AML-193 (cell line): ENCODE measurements at places on chromosomes 6 and 20.

- DNase-seq, result no peak
Measured at GRCh38 chr20:12660918-12661317, 347.9 kb upstream of the SPTLC3 start.

DNA sequence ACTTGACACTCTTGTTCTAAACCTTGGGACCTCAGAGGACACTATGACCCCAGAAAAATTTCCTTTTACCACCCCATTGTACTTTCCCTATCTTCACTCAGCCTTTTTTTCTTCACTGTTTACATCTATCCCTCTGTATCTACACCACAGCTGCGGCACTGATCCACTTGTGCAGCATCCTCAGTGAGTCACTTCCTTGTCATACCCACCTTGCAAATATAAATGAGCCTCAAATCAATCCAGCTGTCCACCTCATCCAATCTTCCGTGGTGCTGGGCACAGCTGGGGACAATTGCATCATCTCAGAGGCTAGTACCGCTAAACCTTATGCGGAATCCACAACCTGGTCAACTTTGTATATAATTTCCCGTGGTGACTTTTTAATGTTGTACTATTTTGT lies 710.5 kb downstream of the QKI start:
- DNase-seq, result no peak

DNA sequence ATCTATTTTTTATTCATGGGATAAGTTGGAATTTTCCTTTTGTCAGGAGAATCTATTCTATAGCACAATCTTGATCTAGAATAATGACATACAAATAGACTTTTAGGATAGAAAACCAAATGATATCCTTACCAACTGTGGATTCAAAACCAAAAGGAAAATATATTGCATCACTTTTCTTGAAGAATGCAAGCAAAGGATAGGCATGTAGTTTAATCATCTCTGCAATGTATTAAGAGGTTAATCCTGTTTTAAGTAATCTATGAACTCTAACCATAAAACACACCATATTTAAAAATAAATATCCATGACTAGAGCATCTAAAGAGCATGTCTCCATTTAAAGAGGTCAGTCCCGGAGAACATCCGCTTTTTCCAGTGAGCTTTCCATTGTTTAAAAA lies 106.7 kb upstream of the CNKSR3 start:
- DNase-seq, result no peak

- DNase-seq, result no peak
Measured at GRCh38 chr6:143746202-143747119, 68.7 kb downstream of the PHACTR2 start.

- no peak for DNase-seq
Measured at GRCh38 chr6:163963205-163964120, 548.9 kb downstream of the QKI start.

- no peak for DNase-seq
Measured at GRCh38 chr6:71544028-71544427, 255.4 kb downstream of the OGFRL1 start.

DNA sequence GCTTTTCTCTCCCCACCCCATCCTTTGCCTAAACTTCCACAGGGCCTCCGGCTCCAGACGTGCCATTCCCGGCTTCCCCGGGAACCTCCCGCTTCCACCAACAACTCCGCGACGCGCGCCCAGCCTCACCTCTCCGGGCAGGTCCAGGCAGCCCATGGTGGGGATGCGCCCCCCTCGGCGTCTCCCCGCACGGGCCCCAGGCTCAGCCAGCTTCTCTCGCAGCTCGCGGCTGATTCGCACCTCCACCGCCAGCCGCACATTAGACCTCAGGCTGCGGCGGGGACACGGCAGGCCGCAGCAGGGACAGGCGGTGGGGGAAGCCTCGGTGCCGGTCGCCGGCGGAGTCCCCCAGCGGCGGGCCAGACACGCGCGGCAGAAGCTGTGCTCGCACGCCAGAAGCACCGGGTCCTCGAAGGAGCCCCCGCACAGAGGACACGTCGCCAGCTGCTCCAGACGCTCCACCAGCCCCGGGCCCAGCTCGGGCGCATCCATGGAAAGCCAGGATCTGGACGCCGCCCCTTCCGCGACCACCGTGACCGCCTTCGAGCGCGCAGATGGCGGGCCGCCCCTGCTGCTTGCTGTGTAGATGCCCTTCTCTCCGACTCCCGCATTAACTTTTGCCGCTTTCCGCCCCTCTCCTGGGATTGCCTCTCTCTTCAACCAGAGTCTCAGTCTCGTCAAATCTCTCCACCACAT lies at the start of gene RNF39:
Gene RNF39 (minus strand): TSS at position 676 of the 696 bp plus-strand sequence. CDS start 184 bp downstream, at position 492.
- no peak for DNase-seq

- no peak for DNase-seq
Measured at GRCh38 chr6:165181951-165182414, 127.4 kb downstream of the C6orf118 start.

DNA sequence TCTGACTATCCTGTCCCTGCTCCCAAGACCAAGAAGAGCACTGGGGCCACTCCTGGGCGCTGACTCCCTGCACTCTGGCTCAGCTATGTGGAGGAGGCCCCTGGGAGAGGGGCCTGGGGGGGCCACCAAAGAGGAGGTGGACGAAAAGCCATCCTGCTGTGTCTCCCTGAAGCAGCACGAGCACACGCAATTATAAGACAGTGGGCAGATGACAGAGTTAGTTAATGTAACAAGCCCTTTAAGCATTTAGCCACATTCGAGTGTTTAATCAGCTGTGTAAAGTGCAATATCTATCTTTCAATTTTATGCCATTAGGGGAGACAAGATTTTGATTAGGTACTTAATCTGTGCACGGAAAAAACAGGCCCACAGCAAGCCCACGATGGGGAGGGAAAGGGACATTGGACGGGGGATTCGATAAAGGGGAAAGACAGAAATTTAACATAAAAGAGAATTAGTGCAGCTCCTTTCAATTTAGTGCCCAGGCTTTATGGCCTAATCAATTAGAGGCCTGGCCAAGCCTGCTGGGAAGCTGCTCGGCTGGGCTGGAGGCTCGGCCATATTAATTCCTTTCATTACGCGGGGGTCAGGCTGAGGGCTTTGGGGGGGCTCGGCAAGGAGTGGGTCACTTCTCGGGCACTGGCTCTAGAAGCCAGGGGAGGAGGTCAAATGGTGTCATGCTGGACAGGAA lies 286.2 kb downstream of the DHX35 start:
- DNase-seq, result no peak

DNA sequence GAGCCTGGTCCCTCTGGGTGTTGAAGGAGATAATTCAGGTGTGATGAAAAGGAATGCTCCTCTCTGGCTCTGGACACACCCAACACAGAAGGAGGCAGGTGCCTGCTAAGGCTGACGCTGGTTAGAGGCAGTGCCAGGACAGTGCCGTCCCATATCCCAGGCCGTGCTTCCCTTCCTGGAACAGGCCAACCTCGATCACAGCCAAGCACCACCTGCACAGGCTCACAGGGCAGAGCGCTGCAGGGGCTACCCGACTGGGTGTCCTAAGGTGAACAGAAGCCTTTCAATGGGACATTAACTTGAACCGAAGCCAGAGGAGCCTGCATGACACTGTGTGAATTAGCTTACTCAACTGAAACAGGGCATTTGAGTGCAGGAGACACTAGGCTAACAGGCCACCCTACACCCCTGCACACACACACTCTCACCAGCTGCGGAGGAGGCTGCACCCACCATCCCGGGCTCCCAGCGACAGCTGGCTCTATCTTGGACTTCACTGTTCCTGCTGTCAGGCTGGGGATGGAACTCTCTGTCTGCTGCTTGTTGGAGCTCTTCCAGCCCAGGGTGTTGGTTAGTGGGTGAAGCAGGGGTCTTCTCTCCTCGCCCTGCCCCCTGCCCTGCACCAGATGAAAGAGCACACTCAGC lies 347.2 kb downstream of the TAF4 start:
- no peak for DNase-seq

- DNase-seq, result no peak
Measured at GRCh38 chr20:46572153-46572552, 21.7 kb upstream of the OCSTAMP start.

DNA sequence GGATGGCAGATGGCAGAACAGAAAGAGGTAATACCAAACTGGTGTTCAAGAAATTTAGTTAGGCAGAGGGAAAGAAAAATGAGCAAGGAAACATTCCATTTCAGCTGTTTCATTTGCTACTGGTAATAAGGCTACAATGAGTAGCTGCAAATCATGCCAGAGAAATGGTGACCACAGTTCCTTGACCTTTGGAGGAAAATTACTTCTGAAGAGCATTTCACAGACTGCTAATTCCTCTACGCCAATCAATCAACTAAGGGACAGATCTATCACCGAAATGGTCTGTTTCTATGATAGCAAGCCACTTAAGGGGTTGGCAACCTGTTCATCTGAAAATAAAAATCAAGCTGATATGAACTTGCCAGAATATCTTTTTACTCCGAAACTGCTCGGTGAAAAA lies 119.5 kb downstream of the PTPRK start:
- DNase-seq, result no peak

GRCh38 chr6:139594333-139594965 lies 220.0 kb upstream of the CITED2 start:
- DNase-seq, result no peak

GRCh38 chr20:24949756-24950127 lies 673 bp downstream of the CST7 start:
- DNase-seq, result peak; percentile 31

GRCh38 chr20:44171775-44172571 lies 15.0 kb downstream of the JPH2 start:
- DNase-seq, result no peak

GRCh38 chr6:69974193-69974592 lies 107.8 kb downstream of the COL19A1 start:
- no peak for DNase-seq

DNA sequence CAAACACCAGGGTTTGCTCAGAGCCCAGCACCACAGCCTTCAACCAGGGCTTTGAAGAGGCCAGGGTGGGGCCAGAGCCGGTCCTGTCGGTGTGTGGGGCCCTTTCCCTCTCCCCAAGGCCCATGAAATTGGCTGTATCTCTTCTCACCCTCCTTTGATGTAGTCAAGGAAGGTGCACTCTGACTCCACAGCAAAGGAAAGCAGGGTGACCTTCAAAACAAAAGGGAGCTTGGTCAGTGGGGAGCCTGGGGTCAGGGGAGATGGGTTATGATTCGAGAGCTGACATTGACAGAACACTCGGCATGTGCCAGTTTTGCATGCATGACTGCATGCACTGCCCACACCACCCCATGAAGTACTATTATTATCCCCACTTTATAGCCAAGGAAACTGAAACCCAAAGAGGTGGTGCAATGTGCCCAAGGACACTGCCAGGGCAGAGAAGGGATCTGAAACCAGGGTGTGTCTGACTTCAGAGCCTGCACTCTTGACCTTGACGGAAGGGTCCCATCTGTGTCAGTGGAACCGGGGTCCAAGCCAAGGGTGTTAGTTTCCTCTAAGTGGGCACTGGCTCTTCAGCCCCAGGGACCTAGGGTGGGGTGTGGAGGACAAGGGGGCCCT lies 55.4 kb downstream of the RAB44 start:
- no peak for DNase-seq

DNA sequence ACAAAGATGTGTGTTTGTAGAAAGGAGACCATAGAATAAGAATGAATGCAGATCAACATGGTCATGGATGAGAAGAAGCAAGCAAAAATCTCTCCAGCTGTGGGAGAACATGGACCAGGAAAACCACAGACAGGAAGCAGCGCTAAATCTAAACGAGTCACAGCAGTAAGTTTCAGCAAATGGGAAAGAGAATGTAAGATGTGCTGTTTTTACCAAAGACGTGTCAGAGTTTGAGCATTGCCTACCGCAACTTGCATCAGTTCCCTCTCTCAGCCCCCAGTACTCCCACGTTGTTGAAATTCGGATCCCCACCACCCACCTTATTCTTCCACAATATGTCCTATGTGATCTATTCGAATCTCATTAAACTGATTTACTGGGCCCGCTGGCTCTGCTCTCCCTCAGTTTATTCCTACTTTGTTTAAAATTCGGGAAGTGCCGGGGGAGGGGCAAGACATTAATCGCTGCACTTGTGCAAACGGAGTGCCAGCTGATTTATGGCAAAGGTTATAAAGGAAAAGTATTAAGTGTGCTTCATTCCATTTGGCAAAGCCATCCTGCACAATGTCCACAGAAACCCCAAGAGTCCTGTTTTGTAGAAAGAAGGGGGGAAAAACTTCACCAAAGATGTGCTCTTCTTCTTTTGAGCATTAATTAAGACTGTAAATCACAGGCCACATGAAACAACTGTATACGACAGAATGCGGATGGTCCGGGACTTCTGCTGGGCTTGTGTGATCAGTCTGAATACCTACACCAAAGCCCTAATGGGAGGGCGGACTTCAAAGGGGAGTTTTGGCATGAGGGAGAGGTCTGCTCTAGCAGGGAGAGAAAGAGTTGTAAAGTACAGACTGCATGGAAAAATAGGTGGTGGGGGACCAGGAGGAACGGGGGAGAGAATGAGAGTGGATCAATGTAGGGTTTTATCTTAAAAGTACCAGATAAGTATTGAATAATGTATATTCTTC lies 59.1 kb upstream of the PRDM1 start:
- DNase-seq, result no peak

DNA sequence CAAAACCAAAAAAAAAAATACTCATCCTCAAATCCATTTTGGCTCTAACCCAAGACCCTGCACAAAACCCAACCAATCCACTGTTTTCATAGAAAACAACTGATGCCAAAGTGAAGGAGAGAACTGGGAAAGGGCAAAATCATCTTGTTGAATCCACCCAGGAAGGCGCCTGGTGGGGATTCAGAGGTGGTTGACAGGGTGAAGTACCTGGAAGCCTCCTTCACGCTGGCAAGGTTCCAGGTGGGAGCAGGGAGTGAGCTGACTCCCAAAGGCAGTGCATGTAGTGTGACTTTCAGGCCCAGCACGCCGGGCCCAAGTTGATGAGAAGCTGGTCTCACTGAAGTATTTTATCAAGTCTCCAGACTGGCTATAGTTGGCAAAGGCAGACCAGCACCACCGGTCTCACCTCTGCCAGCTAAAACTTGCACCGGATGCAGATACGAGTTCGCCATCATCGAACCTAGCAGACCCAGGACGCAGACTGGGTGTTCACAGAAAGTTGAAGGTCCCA lies 16.5 kb downstream of the PPP1R10 start:
- DNase-seq, result no peak

DNA sequence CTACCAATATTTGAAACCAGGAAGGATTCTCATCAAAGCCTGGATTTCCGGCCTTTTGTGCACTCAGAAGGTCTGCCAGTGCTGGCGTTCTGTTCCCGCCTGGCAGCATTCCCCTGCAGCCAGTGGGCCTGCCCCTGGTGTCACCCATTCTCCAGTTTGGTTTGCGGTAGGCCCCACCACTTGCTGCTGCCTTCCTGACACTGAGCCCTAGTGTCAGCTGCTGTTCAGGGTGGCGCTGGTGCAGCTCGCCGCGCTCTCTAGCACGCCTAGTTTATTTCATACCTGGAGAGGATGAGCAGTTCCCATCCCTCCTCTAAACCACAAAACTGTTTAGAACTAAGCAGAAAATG lies 9.5 kb downstream of the NPEPL1 start:
- DNase-seq, result no peak

GRCh38 chr20:23632711-23633573 lies 4.8 kb downstream of the CST3 start:
- no peak for DNase-seq

GRCh38 chr20:61896058-61896961 lies 169.4 kb downstream of the TAF4 start:
- DNase-seq, result peak; percentile 7

GRCh38 chr6:7742223-7742785 lies 16.4 kb downstream of the BMP6 start:
- no peak for DNase-seq

- DNase-seq, result peak; percentile 51
Measured at GRCh38 chr6:73460056-73460455, 1.5 kb upstream of the MTO1 start.

GRCh38 chr20:25042531-25043498 lies 15.1 kb downstream of the ACSS1 start:
- DNase-seq, result peak; percentile 76

GRCh38 chr6:16904957-16905356 lies 143.7 kb upstream of the ATXN1 start:
- no peak for DNase-seq

GRCh38 chr20:49091762-49092161 lies 45.6 kb downstream of the CSE1L start:
- DNase-seq, result no peak
